ENCODE measurements at places on chromosomes 12 and 14.

- no peak for DNase-seq
Observed at GRCh38 chr12:89932954-89933353, 224.3 kb upstream of the ATP2B1 start.

DNA sequence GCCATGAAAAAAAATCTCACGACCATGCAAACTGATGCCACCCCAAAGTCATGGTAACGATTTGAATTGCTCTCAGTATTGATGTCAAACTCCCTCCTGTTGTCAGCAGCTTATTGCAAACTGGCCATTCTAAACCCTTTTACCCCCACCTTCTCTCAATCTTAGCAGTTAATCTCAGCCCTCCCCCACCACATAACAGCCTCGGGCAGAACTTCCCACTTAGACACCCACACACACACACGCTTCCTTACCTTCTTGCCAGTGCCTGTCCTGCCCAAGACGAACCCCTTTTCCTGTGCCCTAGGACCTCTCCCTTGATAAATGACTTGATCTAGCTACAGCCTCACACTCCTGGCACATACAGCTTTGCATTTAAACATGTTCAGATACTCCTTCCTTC, 56.6 kb downstream of the GPATCH2L start:
- no peak for DNase-seq

DNA sequence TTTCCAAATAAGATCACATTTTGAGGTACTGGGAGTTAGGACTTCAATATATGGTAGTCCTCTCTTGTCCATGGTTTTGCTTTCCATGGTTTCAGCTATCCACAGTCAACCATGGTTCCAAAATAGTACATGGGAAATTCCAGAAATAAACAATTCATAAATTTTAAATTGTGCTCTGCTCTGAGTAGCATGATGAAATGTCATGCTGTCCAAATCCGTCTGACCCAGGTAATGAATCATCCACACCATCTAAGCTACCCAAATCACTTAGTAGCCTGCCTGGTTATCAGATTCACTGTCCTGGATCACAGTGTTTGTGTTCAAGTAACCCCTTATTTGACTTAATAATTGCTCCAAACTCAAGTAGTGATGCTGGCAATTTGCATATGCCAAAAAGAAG, 197.9 kb downstream of the TMTC3 start:
- no peak for DNase-seq

DNA sequence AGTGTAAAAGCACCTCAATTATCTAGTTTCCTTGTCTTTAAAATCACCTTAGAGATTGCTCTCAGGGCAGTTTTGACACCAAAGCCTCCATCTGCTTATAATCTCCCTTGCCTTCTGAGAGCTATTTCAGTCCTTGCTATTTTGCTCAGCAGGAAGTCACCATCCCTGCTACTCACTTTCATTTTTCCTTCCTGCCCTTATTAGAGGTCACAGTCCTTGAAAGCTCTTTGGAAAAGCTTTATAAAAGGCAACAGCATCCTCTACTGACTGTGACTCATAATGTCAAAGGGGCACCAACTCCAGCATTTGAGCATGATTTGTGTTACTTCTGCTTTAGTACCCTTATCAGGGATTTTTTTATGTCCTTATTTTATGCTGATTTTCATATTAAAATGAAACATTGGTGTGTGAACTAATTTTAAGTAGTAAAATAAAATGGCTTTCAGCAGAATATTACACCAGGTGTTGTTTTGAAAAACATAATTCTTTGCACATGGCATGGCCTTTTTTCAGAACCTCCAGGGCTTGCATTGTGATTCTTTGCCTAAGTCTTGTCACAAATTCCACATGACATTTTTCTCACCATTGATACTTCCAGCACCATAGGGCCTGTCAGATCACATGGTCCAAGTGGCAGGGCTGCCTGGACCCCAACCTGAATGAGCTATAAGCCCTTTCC, 213.0 kb downstream of the ADAMTS20 start:
- DNase-seq = no peak

DNA sequence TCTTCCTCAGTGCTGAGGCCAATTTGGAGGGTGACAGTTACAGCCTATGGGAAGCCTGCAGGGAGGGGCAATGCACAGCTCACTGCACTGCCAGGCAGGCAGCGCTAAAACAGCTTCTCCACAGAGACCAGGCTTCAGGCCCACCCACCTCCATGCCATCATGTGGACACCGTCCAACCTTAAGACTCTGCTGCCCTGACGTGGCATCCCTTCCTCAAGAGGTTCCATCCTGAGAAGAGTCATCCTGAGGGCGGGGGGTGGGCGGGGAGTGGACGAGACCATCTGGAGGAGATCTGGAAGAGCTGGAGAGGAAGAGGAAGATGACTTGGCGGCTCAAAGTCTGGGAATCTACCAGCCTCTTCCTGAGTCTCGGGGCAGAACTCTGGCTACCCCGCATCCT, 8.4 kb upstream of the ACVRL1 start:
- no peak for DNase-seq
